Stimulated activated CD4-positive, alpha-beta T cell treated with anti-CD3 and anti-CD28 coated beads, Interleukin-12 subunit alpha, Interleukin-12 subunit beta, amount 100 ng/mL, for 24 hours (primary cell): ENCODE measurements at places on chromosomes 6 and 20.

DNA sequence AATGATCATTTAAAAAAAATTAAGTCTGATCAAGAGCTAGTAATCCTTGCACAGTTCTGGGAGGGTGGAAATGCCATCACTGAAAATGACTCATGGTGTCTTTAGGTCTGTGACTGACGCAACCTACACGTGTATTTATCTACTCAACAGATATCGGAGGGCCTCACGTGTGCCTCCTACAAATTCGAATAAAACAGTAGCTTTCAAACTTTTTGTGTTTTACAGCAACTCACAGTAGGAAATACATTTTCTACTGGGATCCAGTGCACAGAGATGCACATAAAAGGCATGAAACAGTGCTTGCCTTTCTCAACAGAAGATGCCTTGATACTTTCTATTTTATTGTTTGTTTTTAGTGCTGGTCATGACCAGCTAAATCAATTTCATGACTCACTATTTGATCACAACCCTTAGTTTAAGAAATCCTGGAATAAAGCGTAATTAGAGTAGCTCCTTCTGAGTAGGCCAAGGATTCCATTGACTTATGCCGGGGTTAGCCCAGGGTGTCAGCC is 210.0 kb upstream of the SNX9 start:
- no peak for DNase-seq

DNA sequence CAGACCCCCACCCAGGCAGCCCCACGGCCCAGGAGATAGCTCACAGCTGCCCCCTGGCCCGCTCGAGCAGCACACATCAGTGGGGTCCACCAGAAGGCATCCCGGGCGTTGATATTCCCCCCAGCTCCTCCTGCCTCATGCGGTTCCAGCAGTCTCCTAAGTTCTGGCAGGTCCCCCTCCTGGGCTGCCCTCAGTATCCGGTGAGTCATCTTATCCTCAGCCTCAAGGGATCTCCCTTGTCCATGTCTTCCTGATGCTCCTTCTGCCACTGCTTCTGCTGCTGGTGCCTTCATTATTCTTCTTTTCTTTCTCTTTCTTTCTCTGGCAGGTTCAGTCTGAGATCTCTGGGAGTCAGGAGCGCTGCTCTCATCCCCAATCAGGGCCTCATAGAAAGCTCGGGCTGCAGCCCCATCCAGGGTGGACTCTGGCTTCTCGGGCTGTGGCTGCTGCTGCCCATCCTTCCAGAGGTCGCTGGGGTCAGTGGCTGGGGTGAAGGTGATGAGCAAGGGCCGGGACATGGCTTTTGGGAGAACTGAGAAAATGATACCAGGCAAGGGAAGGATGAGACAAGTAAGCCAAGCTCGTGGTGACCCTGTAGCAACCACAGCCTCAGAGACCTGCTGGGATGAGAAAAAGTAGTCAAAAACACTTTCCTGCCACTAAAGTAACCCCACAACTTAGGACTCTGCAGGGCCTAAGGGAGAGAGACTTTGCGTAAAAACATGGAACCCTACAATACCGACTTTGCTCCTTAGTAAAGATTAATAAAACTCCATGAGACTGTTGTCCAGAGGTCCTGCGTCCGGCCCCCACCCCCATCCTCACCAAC is 622 bp downstream of the GPANK1 start:
- no peak for DNase-seq

DNA sequence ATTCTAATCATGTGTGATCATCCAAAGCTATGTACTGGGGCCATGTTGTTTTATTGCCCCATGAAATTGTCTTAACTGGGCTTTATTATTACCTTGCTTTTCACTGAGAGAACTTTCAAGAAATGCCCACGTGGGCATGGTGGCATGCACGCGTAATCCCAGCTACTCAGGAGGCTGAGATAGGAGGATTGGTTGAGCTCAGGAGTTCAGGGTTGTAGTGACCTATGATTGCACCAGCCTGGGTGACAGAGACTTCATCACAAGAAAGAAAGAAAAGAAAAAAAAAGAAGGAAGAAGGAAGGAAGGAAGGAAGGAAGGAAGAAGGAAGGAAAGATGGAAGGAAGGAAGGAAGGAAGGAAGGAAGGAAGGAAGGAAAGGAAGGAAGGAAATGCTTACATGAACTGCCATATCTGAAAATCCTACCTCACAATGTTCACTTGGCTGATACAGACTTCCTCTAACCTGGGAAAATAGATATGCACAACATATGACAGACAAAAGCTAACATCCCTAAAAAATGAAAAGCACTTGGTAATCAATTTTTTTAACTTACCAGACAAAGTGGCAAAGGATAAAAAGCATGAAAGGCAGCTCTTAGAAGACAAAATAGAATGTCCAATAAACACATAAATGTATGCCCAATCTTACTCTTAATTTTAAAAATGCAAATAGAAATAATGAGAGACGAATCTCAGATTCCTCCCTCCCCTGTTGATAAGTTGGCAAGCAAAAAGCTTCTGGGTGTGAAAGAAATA is 25.5 kb upstream of the TMEM244 start:
- no peak for DNase-seq

DNA sequence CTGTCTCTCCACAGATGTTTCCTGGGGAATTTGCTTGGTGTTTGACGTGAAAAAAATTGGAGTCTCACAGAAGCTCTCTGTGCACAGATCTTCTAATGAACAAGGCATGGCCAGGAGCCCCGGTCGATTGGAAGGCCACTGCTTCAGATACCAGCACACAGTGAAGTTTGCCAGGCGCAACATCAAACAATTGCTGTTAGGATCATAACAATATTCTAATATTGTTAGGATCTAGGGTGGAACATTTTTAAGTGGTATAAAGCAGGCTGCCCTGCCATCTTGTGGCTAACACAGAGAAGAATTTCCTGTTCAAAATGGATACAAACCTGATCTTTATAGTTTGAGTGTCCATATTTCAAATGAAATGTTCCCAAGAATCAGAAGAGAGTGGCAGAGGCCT is 64.1 kb downstream of the C6orf118 start:
- no peak for DNase-seq

GRCh38 chr6:12395898-12396297 is 105.7 kb downstream of the EDN1 start:
- no peak for DNase-seq

DNA sequence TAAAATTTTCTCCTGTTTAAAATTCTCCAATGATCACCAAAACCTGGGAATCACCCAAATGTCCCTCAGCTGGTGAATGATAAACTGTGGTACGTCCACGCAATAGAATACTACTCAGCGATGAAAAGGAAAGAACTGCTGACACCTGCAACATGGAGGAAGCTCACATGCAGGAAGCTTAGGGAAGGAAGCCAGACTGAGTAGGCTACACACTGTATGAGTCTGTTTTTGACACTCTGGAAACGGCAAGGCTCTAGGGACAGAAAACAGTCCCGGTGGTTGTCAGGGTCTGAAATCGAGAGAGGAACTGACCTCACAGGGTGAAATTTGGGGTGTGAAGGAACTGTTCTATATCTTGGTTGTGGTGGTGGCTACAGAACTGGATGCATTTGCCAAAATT is 25.2 kb upstream of the TLDC2 start:
- no peak for DNase-seq
